ENCODE measurements at places on chromosomes 4 and X.

DNA sequence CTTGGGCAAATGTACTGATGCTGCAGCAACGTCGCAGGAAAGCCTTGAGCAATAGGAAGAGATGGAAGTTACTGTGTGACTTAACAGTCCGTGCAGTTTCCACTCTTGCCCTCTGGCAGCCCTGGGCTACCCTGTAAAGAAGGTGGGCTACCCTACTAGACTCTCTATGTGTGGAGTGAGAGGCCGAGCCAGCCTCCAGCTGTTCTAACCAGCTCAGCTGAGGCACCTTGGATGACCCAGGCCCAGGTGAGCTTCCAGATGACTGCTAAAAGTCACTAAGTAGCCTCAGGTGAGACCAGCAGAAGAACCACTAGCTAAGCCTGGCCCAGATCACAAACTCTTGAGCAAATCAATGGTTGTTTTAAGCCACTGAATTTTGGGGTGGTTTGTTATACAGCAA lies 34.9 kb upstream of the PPP2R2C start:
- no peak for DNase-seq

DNA sequence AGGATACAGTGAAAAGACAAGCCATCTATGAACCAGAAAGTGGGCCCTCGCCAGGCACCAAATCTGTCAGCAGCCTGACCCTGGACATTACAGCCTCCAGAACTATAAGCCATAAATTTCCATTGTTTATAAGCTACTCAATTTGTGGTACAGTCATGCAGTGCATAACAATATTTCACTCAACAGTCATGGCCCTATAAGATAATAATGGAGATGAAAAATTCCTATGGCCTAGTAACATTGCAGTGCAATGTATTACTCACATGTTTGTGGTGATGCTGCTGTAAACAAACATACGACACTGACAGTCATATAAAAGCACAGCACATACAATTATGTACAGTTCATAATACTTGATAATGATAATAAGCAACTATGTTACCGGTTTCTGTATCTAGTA lies 17.1 kb upstream of the TLR1 start:
- no peak for DNase-seq

DNA sequence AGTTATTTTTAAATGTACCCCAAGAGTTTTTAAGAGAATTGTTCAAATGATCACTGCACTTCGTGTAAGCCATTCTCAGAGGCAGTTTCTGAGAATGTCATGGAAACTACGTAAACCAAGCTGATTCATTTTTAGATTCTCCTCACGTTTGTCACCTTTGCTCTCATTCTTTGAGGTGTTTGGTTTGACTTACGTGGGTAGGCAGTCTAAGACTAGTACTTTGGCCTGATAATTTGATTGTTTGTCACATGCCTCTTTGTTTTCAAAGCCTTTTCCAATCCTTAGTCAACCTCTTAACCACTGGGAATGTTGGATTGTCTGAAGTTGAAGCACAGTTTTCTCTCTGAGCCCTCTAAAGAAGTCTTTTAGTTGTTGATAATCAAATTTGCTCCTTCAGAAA lies 10.5 kb downstream of the SEPTIN11 start:
- DNase-seq: no peak

GRCh38 chr4:126409746-126410145 lies 1095.0 kb downstream of the FAT4 start:
- DNase-seq: no peak
